A549 treated with CpdA at 1 μM for 4 hours (cell line): ENCODE measurements at places on chromosomes 2 and 18. TPM values are rescaled to one million over a fixed set of nuclear protein-coding genes. Genes with fewer than 3 reads are reported as not detected.

The UGT1A10 gene
- total RNA-seq: 0.02 to 0.26 TPM (median 0.21 TPM) in 3 of 5 replicates, not detected in the others

The RAPGEF4 gene
- total RNA-seq: 0.14 to 0.31 TPM (median 0.15 TPM) in 5 replicates

The KIF1A gene
- total RNA-seq: 0.65 to 1.3 TPM (median 0.76 TPM) in 5 replicates

The SLC11A1 gene
- 0.24 to 0.63 TPM (median 0.35 TPM) in 5 replicates for total RNA-seq

The UGT1A8 gene
- total RNA-seq: 0.03 to 0.08 TPM in 2 of 5 replicates, not detected in the others
